ENCODE measurements at places on chromosomes 5 and 9.

GRCh38 chr9:17578911-17579793 is at the start of gene SH3GL2:
SH3GL2 (plus strand) TSS chr9:17579066.
- peak; percentile 13 for DNase-seq

DNA sequence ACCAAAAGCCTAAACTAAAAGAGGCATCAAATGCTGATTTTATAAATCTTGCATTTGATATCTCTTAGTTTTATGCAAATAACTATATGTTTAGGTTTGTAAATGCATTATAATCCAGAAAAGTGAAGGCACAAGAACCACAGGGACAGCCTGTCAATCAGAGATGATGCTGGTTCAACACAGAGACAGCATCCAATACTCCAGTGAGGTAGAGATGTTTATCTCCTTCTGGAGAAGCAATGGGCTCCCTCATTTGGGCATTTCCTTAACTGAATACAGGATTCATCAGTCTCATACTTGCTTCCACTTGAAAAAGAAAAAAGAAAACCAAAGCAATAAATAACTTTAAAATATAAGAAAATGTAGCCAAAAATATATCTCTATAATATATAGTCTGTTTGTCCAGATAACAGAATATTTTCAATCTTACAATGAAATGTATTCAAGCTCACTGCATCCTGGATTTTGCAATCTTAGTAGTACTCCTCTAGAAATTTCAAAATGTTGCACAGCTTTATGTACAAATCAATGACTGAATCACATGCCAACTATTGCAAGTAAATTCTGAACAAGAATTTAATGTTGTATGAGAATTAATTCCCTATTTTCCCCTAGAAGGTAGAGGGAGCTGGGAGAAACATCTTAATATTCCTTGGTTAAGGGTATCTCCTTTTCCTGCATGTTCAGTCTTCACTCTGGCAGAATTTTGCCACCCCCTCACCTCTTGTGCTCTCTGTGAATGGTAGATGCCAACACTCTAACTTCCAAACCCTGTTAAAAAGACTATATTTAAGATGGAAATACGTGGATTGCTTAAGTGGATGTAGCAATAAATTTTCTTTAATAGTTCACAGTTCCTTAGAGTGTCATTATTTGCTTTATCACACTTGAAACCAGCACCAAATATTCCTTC is 191.1 kb upstream of the GAS1 start:
- DNase-seq = peak; percentile 80

DNA sequence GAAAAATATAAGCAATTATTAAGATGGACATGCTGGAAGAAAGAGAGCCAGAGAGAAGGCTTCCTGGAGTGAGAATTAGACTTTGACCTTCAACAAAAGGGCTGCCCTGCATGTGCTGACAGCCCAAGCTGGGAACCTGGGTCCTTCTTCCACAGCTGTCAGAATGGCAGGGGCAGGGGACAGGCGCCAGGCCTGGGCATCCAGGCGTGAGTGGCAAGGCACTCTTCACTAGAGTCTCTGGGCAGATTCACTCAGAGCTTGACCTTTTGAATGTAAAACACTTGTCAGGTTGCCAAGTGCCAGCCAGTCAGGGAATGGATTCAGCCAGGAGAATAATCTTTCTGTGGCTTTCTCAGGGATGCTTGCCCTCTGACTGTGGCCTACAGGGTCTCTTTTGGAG is 119.1 kb upstream of the CLINT1 start:
- no peak for DNase-seq

DNA sequence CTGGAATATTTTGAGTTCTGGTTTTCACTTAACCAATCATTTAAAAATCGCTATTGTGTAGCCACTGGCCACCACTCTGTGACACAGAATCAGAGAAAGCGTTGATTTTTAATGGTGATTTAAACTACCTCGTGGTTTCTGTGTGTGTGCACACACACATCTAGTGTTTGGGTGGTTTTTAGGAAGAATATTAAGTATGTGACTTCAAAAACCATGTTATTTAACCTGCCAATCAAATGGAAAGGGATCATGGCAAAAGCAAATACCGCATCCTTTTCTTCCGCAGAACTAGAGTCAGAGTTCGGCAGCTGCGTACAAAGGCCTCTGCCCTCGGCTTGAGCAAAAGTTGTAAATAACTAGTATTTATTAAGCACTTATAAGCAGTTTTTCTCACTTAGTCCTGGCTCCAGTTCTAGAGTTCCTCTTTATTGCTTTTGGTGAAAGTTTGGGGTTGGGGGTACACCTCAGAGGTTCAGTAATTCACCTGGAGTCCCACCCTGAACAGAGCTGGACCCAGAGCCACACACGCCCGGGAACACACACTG is 40.6 kb downstream of the HABP4 start:
- no peak for DNase-seq

DNA sequence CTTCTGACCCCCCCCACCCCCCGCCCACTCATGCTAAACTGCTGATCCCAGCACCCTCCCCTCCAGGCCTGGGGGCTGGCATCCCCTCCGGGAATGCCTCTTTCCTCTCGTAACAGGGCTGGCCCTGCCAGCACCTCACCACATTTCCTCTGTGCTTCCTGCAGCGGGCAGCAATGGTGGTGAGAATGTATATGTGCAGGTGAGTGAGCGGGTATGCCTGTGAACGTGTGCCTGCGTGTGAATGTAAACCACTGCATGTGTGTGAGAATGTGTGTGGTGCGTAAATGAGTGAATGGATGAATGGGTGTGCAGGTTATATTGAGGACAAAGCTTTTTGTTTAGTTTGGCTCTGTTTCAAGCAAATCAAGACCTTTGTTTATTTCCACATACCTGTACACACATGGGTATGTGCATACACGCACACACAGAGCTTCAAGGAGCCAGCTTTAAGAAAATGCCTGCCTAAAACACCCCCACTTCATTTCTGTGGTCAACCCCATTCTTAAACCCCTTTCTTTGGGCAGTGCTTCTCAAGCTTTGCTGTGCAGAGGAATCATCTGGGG is 95.7 kb upstream of the SHB start:
- DNase-seq = no peak

DNA sequence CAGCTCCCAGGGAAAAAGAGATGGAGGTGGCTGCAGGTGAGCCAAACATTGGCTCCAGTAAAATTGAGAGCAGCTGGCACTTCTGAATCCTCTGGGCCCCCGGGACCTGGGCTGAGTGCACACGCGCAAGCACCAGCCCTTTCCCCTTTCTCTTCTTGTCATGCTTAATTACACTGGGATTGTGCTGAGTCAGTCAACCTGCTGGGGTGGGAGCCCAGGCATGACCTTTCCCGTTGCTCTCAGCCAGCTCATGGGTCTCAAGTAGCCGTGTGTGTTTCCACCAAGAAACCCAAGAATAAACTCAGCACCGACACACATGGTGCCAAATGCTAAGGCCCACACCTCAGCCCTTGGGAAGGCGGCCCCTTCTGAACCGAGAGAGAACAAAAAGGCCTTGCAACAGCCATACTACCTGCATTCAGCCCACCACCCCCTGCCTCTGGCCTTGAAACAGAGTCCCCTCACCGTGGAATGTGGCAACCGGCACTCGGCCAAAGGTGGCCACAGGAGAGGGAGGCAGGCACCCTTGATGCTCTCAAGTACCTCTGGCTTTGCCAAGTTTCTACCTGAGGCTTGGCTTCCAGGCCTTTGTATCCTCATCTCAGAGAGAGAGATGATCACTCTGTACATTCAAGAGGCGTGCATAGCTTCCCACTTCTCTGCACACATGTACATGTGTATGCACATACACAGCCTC is 28.1 kb downstream of the SLIT3 start:
- DNase-seq = no peak

DNA sequence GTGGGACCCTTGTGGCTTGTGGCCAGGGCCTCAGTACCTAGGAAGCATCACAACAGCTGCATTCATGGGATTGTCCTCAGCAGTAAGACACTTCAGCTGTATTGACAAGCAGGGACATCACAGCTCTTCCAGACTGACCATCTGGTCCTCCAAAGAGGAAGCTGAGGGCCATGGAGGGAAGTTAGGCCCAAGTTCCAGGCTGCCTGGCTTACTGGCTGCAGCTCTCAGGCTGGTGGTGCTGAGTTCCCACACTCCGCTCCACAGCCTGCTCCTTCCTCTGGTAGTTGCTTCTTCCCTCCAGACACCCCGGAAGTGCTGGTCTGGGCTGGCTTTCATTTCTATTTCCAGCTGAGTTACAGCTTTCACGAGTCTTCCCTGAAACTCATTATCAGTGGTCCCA is 5.7 kb upstream of the STING1 start:
- no peak for DNase-seq

- DNase-seq = peak; percentile 48
Observed at GRCh38 chr5:173778784-173779304, 109.3 kb upstream of the CPEB4 start.

Measured in amniotic epithelial cell (primary cell).